Skeletal muscle cell (primary cell): ENCODE measurements at places on chromosomes 12 and 14.

DNA sequence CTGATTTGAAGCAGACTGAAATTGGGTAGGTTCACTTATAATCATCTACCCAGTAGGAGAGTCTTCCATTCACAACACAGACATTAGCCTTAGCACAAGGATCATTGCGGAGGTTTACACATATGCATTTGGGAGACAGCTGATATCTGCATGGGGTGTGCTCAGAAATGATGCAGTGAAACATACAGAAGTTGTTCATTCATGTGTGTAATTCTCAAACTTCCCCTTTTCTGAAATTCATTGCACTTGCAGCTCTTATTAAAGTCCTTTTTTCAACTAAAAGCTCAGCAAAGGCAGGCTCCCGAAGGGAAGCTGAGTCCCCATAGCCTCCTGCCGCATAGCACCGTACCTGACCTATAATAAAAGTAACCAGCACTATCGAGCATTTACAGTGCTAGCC lies 218.3 kb upstream of the CRY1 start:
- DNase-seq, result no peak

GRCh38 chr14:99523704-99524055 lies 42.5 kb downstream of the CCNK start:
- no peak for DNase-seq

DNA sequence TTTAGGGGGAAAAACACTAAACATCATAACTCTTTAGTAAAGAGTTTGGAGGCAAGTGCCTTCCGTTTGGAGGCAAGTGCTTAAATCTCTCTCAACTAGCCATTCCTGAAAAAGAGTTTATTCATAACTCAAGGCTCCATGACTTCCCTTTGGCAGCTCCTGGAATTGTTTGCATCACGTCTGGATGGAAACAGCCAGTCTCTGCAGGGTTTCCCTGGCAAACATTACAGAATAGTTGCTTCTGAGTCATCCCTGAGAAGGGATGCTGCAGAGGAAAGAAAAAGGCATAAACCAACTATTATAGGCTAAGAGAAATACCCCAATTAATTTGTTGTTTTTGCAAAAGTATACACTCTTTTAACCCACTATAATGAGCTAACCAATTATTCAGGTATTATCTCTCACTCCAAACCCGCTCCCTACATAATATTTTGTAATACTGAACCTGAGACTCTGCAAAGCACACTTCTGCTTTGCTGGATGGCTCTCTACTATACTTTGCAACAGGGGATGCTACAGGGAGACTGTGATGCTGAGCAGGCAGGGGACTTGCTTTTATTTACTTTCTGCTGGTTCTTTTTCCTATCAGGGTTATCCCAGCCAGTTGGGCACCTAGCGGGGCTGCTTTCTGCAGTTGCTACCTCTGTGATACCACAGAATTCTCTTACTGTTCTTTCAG lies 497.7 kb downstream of the FUT8 start:
- peak; percentile 4 for DNase-seq

DNA sequence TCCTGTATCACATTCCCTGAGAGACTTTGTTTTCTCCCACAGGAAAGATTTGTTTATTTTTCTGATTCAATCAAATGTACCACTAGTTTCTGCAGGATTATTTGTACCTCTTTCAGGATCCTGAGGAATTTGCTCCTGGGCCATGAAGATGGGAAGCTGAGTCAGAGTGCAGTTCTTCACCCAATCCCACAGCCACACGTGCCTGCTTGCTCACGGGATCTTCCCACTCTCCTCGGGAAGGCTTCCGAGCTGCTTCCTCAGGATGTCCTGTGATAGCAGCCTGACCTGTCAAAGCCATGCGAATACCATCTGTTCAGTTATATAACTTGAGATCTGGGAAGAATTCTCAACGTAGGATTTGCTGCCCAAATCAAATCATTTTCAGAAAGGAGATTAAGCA lies 41.8 kb upstream of the HIF1A start:
- no peak for DNase-seq

GRCh38 chr14:102138961-102139285 lies 774 bp upstream of the WDR20 start:
- no peak for DNase-seq

- DNase-seq, result no peak
Observed at GRCh38 chr14:85252011-85252410, 277.9 kb upstream of the FLRT2 start.

GRCh38 chr14:100668352-100668751 lies 58.3 kb upstream of the DLK1 start:
- DNase-seq, result no peak

GRCh38 chr12:68119250-68119649 lies 40.3 kb downstream of the IFNG start:
- no peak for DNase-seq

GRCh38 chr12:40261937-40262336 lies 37.1 kb downstream of the LRRK2 start:
- DNase-seq, result no peak

DNA sequence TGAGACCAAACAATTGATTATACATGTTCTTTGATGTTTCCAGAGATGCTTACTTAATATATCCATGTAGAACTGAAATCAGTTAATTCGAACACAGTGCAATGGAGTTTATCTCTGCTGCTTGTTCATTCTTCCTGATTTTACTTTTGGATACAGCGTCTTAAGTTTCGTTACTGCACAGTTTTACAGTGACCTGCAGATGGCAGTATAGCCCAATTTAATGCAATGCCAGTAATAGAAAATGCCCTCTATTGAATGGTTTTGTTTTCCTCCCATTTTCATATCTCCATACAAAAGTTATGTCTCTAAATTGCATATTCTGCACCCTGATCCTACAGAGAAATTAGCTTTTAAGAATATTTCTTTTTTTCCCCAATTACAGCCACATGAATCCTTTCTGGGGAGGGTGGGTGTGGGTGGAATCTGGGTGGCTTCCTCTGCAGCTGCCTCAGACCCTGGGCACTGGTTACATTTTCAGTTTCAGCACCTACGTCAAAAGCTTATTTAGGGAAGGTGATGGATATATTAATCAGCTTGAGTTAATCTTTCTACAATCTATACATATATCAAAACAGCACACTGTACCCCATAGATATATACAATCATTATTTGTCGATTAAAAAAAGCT lies 101.1 kb upstream of the DCD start:
- peak; percentile 10 for DNase-seq

DNA sequence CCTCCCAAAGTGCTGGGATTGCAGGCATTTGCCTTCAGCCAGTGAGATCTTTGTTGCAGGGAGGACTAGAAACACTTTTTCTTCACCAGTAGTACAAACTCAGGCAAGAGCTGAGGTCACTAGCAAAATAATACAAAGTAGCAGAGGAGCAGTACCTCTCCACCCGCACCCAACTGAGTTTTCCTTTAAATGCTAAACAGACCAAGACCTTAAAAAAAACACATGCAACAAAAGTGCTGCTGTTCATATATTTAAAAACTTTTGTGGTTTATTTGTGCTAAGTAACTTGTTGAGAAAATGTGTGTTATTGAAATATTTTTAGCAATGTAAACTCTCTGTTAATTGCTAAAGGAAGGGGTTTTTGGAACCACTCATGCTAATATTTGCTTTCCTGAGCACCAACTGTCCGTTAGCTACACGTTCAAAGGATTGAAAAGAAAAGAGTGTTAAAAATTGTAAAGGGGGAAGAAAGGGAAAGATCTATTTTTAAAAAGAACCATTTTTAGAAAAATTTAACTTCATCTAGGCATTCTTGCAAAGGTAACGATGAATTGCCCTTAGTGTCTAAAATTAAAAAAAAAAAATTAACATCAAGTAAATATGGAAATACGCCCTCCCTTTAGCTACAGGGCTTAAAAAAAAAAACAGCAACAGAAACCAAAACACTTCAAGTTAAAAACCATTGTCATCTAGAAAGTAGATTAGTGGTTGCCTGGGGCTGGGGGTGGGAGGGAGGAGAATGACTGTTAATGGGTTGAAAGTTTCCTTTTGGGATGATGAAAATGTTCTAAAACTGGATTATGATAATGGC lies 114.0 kb upstream of the KRAS start:
- DNase-seq, result no peak

DNA sequence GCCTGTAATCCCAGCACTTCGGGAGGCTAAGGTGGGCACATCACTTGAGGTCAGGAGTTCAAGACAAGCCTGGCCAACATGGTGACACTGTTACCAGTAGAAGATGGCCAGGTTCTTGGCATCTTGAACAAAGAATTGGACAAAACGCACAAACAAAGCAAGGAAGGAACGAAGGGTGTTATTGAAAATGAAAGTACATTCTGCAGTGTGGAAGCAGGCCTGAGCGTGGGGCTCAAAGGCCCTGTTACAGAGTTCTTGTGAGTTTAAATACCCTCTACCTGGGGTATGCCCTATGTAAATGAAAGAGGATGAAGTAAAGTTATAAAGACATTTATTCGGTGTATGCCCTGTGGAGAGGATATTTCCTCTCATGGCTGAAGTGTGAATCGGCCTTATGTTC lies 20.8 kb upstream of the CDK17 start:
- no peak for DNase-seq

DNA sequence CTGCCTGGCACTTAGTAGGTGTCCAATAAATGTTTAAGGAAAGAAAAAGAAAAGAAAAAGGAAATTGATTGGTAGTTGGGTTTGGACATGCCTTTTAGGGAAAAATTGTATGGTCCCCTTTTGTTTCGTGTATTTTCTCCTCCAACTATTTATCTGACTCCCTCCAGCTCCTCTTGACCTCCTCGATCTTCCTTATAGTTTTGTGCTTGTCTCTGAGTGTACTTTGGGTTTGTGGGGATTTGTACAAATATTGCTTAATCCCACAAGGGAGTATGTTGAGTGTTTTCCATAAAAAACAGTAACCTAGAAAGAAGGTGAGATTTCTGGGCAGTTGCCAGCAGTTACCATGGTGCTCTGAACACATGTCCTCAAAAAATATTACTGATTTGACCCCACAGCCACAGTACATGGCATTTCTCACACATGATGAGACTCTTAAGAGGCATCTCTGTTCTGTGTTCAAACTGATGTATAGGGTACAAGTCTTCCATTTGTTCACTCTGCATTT lies 15.7 kb downstream of the PLEKHG7 start:
- no peak for DNase-seq

DNA sequence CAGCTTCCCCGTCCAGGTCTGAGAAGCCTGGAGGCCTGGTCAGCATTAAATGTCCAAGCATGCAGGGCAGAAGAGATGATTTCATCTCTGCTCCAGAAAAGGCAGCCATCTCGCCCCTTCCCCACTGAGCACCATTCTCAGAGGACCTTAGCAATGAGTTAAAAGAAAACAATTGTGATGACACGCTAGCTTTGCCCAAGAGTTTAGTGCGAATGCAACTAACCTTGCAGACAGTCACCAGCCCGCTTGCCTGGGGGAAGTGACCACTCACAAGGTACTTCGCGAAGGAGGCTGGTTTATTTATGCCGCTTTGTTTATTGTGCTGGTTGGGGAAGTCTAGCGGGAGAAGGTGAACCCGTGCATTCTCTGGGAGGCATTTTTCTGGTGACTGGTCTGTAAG lies 170.7 kb downstream of the RBM19 start:
- no peak for DNase-seq

DNA sequence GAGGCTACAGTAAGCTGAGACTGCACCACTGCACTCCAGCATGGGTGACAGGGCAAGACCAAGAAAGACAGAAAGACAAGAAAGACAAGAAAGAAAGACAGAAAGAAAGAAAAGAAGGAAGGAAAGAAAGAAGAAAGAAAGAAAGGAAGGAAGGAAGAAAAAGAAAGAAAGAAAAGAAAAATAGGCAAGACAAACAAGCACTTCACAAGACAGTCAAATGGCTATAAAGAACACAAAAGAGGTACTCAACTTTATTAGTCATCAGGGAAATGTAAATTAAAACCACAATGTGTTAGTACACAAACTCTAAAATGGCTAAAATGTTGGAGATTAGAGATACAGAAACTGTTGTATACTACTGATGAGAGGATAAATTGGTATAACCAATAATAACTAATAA lies 6.6 kb downstream of the ATXN3 start:
- no peak for DNase-seq

DNA sequence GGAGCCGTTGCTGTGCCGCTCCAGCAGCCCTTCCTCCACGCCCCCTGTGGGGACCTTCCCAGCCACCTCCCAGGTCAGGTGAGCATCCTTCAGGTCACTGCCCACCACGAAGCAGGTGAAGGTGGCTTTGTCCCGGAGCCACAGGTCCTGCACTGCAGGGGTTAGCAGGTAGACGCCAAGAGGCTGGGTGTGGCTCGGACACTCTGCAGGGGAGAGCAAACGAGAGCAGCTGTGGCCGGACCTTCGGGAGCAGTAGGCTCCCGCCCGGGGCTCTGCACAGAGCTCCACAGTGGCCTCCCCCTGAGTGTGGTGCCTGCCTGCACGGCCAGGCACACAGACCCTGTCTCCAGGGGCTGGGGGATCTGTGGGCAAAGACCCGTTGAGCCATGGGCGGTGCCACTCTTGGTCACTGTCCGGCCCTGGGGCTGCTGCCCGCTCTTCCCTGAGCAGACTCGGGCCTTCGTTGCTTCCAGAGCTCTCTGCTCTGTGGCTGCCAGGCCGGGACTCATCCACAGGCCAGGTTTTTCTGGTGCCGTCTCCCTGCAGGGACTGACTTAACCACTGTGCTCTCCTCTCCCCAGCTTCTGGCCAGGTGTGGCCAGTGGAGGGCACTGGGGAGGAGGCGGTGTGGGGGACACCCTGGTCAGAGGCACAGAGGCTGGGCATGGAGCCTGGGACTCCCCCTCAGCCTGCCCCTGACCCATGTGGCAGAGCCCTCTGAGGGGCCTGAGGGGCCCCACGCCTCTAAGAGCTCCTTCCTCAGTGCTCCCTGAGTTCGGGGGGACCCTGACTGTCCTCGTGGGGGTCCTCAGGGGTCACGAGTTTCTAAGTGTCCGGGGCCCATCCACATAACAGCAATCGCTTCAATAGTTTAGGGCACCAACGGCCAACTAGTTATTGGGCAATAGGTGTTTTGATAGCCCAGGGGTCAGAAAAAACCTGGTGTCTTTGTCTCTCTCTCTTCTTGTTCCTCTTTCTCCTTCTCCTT lies 314.9 kb downstream of the TMEM121 start:
- DNase-seq, result no peak

- DNase-seq, result no peak
Observed at GRCh38 chr14:24307575-24308341, at the start of gene CIDEB. Gene CIDEB, minus strand, starts transcription at chr14:24307977. Its CDS starts 119 bp downstream, at chr14:24307858.

- no peak for DNase-seq
Observed at GRCh38 chr14:94679106-94679810, 67.1 kb downstream of the SERPINA3 start.

GRCh38 chr14:102551995-102552705 lies 40.3 kb upstream of the RCOR1 start:
- DNase-seq, result no peak

DNA sequence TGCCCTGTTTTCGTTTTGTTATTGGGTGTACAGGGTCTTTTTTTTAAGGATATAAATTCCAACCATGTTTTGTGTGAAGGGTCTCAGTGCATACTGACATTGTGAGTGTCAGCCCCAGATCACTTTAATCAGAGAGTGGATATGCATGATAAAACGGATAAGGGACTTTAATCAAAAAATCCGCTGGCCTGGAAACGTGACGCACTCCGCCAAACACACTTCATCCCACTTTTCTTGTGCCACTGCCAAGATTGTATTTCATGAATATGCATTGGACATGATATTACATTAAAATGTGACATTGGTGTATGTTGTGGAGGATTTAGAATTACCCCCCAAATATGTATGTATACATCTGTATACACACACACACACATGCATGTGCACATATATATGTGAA lies 273.1 kb downstream of the VRK1 start:
- DNase-seq, result no peak
